Skin of body (tissue), 3 donors: ENCODE measurements at places on chromosomes 1 and 21. TPM values are rescaled to one million over a fixed set of nuclear protein-coding genes. Genes with fewer than 3 reads are reported as not detected.

The CFHR4 gene
- not detected for total RNA-seq

The PRKCZ gene
- 10.8 TPM for total RNA-seq

The ADCY10 gene
- 0.20 TPM for total RNA-seq

The DAB1 gene
- total RNA-seq = 1.4 TPM

The NFIA gene
- 47.7 TPM for total RNA-seq
